ENCODE measurements at places on chromosomes 7 and 10. TPM values are rescaled to one million over a fixed set of nuclear protein-coding genes. Genes with fewer than 3 reads are reported as not detected.
A peak's percentile ranks its signal among the peaks of the same experiment; 100 is the strongest.

DNA sequence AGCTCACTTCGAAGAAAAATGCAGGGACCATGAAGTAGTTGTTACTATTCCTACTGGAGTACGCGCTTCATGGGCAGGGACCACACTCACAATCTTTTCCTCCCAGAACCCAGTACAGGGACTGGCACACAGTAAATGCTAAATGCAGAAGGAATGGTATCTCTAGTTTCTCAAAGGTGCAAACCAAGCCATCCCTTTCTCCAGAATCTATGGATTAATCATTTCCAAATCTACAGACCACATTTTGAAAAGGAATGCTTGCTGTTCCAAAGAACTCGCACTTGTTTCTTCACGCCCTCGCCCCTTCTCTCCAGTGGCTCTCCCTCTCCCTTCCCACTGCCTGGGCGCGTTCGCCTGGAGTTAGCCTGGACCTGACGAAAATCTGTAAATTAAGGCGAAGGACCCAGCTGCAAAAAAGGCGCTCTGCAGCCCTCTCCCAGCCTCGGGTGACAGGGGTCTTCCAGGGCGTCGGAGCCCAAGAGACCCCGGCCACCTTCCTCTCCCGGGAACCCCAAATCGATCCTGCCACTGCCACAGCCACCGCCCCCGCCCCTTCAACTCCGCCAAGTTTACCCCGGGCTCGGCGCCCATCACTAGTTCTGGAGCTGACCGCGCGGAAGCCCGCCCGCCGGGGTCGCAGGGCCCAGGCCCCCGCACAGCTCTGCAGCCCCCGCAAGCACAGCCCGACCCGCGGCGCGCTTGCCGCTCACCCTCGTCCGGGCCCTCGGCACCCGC is 527 bp downstream of the PDIA4 start:
- peak overlapping the region; percentile 93 for H3K4me3 ChIP-seq
- H3K36me3 ChIP-seq, result peaks cover 20% of the 10 kb centered on the region
- peak overlapping the region; percentile 93 for H3K27ac ChIP-seq
- no peak for DNase-seq
- H3K4me1 ChIP-seq, result peaks cover 36% of the 10 kb centered on the region

GRCh38 chr7:7414791-7415603 is 120.7 kb downstream of the COL28A1 start:
- H3K4me1 ChIP-seq, result peaks cover 6% of the 10 kb centered on the region
- no peak overlapping the region for H3K27ac ChIP-seq
- no peaks in the 10 kb centered on the region for H3K27me3 ChIP-seq

The EBLN1 gene
- total RNA-seq, result not detected

The KMT2C gene
- 48.5 TPM for total RNA-seq

The CYP3A4 gene
- not detected for total RNA-seq

The PLXNA4 gene
- total RNA-seq, result 0.70 TPM

Measured in activated CD8-positive, alpha-beta T cell treated with anti-CD3 and anti-CD28 coated beads for 36 hours (primary cell).